Sciatic nerve (tissue), 2 donors: ENCODE measurements at places on chromosomes 3 and 15. TPM values are rescaled to one million over a fixed set of nuclear protein-coding genes. Genes with fewer than 3 reads are reported as not detected.

CLDN1 gene
- 130 TPM for total RNA-seq

DNA sequence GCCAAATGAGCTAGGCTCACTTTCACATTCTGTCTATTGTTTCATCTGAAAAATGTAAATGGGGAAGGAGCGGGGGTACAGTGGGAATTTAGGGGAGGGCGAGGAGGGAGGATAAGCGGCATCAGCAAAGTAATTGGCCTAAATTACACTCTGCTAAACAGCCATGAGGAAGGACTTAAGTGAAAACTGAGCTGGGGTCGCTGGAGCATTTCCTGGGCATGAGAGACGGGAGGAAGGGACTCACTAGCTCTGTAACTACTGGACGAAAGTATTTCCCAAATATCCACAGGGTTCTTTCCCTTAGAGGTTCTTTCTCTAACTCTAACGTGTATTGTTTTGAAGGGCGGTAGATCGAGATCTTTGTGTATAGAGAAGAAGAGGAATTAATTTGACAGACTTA lies 418.0 kb downstream of the SOX2 start:
- DNase-seq, result no peak

GRCh38 chr3:193572426-193572908 lies 17.8 kb upstream of the ATP13A4 start:
- peak; percentile 74 for DNase-seq

- no peak for DNase-seq
Measured at GRCh38 chr3:152430223-152431002, 161.7 kb downstream of the MBNL1 start.

GRCh38 chr15:91947683-91948608 lies 94.4 kb downstream of the SLCO3A1 start:
- DNase-seq, result no peak

MME gene
- total RNA-seq, result 296 TPM

- DNase-seq, result no peak
Measured at GRCh38 chr15:65912235-65912634, 42.9 kb downstream of the RAB11A start.

TUSC7 gene
- not detected for total RNA-seq

DNA sequence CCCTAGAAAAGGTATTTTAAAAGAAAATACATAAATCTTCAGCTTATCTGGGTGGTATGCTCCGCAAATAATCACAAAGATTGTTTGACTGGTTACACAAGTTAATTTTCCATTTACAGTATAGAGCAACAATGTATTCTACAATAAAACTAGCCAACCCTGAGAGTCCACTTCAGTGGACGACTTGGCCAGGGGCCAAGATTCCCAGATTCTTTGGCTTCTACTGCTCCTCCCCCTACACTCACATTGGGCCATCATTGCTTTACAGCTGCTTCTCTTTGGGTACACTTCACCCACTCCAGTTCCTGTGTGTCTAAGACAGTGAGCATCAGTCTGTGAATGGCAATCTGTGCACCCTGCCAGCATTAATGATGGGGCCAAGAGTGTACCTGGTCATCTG lies 17.2 kb upstream of the PRICKLE2 start:
- no peak for DNase-seq

EPHA3 gene
- total RNA-seq, result 12.6 TPM

GRCh38 chr3:158012901-158013300 lies 93.3 kb downstream of the SHOX2 start:
- DNase-seq, result no peak

GRCh38 chr15:45099549-45100165 lies 14.3 kb downstream of the DUOX2 start:
- DNase-seq, result peak; percentile 23

DNA sequence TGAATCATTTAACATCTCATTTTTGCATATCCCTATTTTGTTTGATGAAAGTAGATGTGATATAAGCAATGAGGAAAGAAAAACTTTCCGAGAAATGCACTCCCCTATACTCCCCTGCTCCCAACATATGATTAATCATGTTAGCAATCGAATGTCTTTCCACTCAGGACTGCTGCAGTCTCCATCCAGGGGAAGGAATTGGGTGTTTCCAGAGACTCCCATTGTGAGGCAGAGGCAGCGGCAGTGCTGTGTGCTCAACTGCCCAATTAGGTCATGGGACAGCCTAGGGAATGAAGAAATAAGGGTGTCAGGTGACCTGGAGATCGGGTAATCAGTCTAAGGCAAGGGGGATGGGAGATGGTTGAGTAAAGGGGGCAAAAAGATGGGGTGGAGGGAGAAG lies 268.6 kb upstream of the MEIS2 start:
- DNase-seq, result no peak

WDR49 gene
- total RNA-seq, result 1.3 TPM

- DNase-seq, result no peak
Measured at GRCh38 chr3:23874359-23875112, 42.3 kb downstream of the NKIRAS1 start.

DNA sequence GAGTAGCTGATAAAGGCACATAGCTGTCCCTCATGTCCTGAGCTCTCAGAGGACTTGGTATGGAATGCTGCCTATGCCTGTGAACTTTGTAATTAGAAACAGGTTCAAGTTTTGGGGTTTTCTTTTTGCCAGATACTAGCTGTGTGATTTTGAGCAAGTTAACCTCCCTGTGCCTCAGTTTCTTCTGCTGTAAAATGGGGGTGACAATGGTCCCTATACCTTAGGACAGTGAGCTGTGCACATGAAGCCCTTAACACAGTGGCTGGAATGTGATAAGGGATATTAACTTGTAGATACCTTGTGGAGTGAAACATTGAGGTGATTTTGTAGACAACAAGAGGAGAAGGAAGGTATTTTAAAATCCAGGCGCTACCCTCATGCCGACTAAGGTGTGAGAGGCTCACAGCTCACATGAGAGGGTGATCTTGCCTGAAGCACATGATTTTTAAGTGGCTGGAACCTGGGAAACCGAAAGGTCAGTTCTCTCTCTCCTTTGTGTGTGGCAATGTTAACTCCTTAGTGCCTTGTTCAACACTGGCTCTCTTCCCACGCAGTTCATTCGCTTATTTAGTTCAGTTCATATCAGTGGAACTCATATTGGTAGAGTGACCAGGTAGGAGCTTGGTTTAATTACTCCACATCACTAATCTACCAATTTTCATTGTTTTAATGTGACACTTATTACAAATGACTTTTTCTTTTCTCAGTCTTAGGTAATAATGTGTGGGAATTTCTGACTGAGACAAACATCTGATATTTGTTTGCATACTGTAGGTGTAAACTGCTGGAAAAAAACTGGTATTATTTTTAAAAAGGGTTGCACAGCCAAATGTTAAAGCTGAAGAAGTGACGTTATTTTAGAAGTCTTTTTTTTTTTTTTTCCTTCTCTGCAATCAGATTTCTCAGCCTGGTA lies 236.2 kb downstream of the ITPR1 start:
- no peak for DNase-seq

ATXN7 gene
- total RNA-seq, result 52.0 TPM

GRCh38 chr3:149221783-149222517 lies at the start of gene CP:
Gene CP, minus strand, starts transcription at chr3:149221829. Its CDS starts 37 bp downstream, at chr3:149221792.
- DNase-seq, result no peak

DNA sequence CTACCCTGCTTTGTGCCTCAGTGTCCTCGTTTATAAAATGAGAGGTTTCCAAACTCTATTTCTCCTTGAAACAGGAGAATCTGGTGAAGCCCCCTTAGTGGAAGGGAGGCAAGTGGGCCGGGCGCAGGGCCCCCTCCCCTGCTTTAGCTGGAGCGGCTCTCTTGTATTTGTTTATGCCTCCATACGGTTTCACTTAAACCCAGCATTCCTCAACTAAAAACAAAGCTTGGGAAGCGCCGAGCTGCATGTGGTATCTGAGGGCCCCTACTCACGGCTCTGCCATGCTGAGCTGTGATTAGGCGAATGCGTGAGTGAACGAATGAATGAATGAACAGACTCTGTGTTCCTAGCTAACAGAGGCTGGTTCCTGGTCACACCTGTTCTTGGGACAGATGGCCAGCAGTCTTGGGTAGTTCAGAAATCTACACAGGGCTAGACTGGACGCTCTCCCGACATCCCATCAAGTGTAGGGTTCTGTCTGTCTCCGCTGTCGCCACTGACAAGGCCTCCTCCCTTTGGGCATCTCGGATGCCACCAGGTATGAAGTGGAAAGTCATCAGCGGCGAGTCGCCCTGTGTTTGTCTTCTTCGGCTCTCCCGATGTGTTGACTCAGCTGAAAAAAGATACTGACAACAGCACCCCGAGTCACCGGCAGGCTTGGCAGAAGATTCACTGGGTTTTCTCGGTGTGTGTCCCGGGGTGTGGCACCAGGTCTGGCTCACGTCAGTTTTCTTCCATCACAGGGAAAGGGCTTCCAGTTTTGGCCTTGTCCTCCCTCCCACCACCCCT lies 42.4 kb upstream of the VPS8 start:
- DNase-seq, result no peak

DAZL gene
- total RNA-seq, result not detected

GABRB3 gene
- total RNA-seq, result 4.5 TPM

DNA sequence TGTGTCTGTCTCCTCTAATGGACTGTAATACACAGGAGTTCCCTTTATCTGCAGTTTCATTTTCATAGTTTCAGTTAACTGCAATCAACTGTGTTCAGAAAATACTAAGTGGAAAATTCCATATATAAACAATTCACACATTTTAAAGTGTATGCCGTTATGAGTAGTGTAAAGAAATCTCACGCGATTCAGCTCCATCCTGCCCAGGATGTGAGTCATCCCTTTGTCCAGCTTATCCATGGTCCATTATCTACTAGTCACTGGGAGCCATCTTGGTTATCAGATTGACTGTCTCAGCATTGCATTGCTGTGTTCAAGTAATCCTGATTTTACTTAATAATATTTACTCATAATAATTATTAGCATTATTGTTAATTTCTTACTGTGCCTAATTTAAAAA lies 14.5 kb downstream of the ZPLD1 start:
- no peak for DNase-seq

DNA sequence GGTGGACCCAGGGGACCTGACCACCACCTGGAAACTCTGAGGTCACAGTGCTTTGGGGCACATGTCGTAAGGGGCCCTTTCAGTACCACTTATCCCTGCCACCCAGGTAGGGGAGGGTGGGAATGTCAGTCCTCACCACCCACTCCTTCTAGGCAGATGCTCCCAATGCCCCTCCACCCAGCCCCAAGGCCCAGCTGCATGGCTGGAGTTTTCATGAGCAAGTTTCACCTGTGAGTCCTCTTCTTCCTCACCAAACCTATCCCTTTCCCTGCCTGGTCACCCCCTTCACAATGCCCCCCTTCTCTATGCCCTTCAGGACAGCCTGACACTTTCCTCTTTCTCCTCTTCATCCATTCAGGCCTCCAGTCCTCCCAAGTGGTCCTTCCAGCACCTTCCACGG lies 9.8 kb downstream of the FAM174B start:
- no peak for DNase-seq

TXNRD3 gene
- total RNA-seq, result 25.1 TPM

DNA sequence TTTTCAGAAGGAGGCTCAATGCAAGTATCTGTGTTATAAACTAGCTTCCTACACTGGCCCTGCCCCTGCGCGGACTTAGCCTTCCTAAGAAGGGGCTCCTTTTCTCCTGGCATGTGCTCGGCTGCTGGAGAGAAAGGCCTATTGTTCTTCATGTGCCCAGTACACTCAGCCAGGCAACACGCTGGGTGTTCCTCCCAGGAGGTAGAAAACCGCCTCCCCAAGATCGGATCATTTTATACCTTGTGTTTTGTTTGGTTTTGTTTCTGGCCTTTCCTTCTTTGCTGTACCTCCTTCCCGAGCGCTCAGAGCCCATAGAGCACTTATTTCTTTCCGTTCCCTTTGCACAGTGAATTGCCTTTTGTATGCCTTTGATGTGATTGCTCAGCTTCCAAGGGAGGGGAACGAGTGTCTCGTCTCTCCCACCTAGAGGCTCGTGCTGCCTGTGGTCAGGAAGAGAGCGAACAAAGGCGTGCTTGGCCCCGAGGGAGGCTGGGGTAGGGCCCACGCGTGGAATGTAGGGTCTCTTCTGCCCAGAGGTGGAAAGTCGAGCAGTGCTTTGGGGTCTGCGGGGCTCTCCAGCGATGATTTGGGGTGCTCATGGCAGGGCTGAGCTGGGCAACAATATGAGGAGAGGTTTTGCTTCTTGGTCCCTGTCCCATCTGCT lies 30.0 kb downstream of the CCNL1 start:
- DNase-seq, result no peak

DNA sequence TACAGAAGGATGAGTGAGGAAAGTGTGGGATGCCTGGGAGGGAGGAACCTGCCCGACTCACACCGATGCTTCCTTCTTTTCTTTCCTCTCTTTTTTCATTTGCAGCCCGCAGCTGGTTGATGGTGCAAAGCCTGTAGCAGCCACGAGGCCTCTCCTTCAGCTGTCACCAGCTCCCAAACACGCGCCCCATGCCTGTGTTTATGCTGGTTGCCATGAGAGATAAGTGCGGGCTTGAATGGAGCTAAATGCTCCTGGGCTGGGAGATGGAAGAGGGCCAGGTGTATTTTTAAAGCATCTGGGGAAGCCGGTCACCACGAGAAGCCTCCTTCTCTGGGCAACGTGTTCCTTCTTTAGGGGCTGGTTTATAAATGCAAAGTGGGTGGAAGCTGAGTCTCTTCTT lies 9.3 kb downstream of the COLQ start:
- DNase-seq, result no peak

RFT1 gene
- 21.3 TPM for total RNA-seq

DNA sequence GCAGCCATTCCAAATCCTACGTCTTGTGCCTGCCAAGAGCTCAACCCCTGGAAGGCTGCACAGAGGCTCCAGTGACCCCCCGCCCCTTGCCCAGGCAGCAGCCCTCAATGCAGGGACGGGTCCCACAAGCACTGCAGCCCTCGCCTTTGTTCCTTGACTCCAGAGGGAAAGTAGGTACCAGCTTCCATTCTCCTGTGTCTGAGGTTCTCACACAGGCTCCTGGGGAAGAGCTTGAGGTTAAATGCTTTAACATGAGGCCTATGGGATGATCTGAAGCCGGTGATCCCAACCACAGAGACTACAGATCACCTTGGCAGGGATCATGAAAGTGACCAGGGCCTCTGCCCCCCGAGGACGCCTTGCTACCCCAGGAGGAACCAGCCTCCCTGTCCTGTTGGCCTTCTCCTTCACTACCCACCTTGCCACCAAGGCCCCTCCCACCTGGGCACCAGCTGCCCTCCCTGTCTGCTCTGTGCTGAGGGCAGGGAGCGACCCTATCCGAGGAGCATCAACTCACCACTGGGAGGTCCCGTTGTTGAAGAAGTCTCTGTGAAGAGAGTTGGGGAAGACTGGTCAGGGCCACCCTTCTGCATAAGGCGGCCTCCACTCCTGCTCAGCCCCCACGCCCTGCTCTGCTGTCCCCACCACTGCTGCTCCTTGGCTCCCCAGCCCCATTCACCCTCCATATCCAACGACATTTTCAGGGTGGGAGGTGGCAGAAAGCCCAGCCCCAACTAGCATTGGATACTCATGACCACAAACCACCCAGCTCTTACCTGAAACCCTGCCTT lies 95.3 kb downstream of the SEC22A start:
- no peak for DNase-seq

- no peak for DNase-seq
Measured at GRCh38 chr3:65986285-65986684, 52.4 kb downstream of the MAGI1 start.

SOX2 gene
- total RNA-seq, result 12.4 TPM

ULK3 gene
- 26.5 TPM for total RNA-seq
